ENCODE measurements at places on chromosomes 6 and 20.
A peak's percentile ranks its signal among the peaks of the same experiment; 100 is the strongest.

GRCh38 chr6:113402544-113402943 lies 454.6 kb upstream of the MARCKS start:
- DNase-seq = no peak

- no peak for DNase-seq
Measured at GRCh38 chr6:30495993-30496392, 6.7 kb downstream of the HLA-E start.

- no peak for DNase-seq
Measured at GRCh38 chr6:106158816-106159215, 72.7 kb downstream of the PRDM1 start.

- no peak for DNase-seq
Measured at GRCh38 chr6:32943864-32944649, 3.2 kb upstream of the HLA-DMB start.

GRCh38 chr6:111406200-111406721 lies 76.8 kb downstream of the REV3L start:
- DNase-seq = no peak

- no peak for DNase-seq
Measured at GRCh38 chr6:121105461-121105860, 228.8 kb downstream of the TBC1D32 start.

DNA sequence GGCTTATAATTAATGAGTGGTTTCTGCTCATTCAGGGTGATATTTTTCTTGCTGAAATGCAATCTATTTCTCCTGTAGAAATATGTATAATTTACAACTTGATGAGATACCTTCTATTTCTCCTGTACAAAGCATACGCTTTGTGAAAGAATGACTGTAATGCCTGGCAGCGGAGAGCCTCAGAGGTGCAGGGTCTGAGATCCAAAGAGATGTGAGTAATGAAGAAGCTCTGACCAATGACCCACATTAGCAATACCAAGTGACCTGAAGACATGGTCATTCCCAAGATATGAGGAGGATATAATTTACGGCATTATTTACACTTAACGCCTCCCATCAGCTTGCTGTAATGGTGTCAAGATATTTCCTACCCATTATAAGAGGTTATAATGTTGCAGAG lies 98.4 kb upstream of the RAB32 start:
- no peak for DNase-seq

GRCh38 chr20:40307997-40308396 lies 381.0 kb downstream of the MAFB start:
- no peak for DNase-seq

DNA sequence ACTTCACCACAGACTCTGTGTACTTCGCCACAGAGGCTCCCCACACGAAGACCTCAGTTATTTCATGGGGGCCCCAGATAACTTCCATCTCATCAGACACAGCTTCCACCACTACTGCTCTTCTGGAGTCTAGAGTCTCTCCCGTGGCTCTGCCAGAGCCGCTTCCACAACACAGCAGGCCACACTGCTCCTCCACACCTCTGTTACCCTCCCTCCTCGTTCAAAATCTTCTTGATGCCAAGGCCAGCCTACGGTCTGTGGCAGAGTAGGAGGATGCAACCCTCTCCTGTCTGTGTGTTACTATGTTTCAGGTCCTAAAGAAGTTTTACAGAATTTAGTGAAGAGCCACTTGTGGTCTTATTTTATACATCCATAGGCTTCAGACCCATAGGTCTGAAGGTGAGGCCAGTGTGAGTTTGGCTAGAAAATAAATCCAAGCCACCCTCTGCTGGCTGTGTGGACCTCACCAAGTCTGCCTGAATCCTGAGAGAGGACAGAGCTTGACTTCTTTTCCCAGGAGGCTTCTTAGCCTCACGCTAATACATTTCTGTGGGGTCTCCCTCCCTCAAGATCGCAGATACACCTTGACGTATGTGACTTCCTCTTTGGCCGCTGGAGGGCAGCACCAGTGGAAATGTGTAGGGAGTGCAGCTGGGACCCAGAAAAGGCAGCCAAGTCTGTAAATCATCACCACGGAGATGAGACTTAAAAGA lies 197.7 kb downstream of the FAXC start:
- DNase-seq = peak; percentile 63

GRCh38 chr6:6841571-6841970 lies 253.1 kb downstream of the LY86 start:
- DNase-seq = no peak

- peak; percentile 66 for DNase-seq
Measured at GRCh38 chr6:71250099-71250602, 38.5 kb upstream of the OGFRL1 start.

DNA sequence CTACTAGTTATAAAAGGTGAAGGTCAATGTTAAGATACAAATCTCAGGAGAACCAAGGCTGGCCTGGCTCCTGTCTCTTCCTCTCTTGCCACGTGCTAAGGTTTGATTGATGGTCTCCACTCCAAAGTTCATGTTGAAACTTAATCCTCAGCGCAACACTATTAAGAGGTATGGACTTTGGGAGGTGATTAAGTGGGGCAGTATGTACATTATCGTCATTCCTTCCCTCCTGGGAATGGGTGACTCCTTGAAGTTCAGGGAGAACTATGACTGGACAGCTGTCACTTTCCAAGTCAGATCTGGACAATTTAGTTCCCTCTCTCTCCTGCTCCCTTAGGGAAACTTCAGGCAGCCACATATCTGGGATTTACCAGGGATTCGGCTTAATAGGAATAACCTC lies 50.5 kb downstream of the KCNK5 start:
- no peak for DNase-seq

DNA sequence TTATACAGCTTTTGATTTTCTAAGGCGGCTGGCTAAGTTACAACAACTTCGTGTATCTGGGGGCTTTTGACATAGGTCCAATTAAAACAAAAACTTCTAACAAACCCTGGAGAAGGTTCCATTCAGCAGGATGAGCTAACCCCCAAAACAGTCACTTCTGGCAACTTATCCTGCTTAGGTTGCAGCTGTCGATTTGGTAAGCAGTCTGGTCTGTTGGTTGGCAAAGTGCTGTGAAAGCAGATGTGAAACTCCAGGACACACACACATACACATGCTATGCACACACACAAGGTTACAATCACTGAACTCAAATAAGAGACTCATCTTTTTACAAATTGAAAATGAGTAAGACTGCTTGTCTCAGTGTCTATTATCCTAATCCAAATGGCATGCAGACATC lies 119.0 kb upstream of the STMND1 start:
- no peak for DNase-seq

GRCh38 chr6:56996401-56996800 lies 41.5 kb downstream of the BEND6 start:
- DNase-seq = no peak

DNA sequence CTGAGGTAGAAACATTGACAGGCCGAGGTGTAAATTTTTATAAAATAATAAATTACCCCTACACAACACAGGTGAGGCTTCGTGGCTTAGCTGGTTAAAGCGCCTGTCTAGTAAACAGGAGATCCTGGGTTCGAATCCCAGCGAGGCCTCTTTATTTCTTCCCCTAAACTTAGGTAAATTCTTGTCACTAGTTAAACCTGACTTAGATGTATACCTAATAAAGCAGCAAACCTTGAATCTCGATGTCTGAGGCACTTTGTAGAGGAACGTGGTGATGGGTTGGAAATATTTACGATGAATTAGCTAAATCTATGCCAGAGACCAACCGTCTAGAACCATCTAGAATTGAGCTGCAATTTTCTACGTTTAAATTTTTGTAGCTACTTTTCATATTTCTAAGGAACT lies 185.6 kb downstream of the OR2B2 start:
- DNase-seq = no peak

- no peak for DNase-seq
Measured at GRCh38 chr20:18653736-18654447, 66.0 kb downstream of the DTD1 start.

GRCh38 chr6:41443616-41444525 lies 102.3 kb upstream of the FOXP4 start:
- no peak for DNase-seq

DNA sequence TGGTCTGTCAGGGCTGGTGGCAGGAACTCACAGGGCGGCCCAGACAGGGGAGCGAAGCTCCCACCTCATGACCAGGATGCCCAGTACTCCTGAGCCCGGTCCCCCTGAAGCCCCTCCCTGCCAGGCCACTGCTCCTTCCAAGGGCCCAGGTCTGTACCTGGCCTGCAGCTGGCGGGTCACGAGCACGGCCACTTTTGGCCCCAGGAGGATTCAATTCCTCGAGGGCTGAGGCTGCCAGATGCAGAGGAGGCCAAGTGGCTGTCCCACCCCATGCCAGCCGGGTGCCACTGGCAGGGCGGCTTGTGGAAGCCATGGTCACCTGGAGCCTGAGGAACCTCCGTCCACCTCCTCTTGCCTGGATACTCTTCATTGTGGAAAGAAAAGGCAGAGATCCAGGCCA lies 17.4 kb downstream of the PMEPA1 start:
- DNase-seq = no peak

DNA sequence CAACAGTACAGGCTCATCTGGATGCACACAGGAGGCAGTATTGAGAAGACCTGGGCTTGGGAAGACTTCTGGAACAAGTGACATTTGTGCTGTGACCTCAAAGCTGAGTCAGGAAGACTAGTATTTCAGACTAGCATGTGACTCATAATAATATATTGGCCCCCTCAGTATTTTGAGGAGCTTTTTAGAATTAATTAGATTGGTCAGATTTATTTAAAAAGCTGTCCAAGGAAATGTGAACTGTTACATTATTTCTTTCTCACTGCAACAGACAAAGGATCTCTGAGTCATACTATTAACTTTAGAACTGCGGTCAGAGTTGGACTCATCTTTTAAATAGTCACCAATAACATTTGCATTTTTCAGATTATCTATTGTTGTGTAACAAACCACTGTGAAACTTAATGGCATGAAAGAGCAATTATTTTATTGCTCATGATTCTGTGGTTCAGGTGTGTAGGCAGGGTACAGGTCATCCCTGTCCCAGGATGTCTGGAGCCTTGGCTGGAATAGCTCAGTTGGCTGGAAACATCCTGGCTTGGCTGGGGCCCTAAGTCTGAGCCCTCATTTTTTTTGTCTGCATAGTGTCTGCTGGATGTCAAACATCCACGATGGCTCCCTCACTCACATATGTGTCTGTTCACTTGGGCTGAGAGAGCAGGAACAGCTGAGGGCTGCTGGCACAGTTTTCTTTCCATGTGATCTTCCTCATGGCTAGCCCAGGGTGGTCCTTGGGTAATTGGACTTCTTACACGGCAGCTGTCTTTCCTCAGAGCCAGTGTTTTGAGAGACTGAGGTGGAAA lies 46.9 kb downstream of the MAP3K4 start:
- DNase-seq = peak; percentile 78

DNA sequence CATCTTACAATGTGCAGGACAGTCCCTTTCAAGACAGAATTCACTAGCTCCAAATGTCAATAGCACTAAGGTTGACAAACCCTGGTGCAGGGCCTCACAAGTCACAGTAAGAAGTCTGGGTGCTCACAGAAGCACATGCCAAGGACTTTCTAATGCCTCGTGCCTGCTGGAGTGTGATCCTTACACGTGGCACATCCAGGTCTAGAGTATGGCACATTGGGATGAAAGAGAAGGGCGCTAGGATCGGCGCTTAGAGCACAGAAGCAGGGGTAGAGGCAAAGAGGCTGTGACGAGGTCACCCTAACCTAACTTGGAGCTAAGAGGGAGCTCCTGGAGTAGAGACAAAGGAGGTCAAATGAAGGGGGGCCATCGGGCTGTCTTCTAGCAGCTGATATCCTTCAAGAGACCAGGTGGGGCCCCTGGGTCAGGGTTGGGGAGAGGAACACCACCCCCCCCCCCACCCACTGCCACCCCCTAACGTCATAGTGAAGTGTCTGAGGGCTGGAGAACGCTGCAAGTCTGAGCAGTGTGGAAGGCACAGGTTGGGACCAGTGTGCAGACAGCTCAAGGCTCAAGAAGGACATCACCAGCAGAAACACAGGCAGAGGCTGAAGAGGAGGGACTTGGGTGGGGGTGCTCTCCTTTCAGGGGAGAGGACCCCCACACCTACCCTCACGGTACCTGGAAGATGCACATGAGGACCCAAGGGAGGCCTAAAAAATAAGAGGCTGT lies 97.8 kb upstream of the MRPS10 start:
- DNase-seq = no peak

DNA sequence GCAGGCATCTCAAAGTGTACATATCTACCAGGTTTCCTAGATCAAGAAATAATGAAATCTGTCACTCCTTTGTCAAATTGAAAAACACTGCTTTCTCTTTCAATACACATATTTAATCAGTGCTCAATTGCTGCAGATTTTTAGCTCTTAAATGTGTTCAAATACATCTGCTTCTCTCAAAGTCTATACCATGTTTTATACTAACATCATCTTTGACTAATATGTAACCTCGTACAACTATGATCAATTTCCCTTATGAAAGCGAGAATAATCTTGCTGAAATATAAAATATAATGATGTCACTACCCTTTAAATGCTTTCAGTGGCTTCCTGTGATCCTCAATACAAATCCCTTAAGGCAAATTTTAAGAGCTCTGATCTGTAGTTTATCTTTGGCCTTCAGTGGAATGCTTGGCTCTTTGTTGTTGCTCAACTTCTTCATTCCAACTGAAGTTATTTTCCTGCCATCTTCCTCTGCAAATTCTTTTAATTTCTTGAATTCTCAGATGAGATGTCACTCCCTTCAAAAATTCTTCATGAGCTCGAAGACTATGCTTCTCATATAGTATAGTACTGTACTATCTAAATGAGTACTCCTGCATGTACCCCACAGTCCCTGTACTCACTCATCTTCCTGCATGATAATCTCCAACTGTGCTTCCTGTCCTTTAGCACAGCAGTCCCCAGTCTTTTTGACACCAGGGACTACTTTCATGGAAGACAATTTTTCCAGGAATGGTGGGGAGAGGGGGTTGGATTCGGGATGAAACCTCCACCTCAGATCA lies 545.1 kb upstream of the GJE1 start:
- peak; percentile 2 for DNase-seq

DNA sequence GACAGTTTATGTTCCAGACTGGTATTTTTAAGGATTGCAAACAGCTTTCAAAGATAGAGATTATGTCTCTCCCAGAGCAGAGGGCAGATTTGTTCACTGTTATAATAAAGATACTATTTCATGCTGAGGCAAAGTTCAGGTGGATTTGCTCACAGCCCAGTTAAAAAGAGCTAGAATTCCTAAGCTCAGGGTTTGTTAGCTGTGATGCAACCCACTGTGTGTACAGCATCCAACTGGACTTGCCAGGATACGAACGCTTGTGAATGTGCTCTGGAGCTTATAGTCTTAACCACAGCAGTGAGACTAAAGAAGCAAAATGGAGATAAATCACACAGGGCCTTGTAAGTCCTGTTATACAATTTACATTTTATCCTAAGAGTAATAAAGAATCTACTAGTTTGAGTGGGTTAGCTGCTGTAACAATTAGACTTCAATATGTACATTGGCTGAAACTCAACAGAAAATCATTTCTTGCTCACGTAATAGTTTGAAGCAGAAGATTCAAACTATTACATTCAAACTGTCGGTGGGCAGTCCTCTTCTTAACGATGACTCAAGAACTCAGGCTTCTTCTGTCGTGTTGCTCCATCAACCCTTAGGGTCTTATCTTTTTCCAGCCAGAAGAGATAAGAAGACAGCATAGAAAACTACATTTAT lies 204.0 kb upstream of the PLN start:
- DNase-seq = no peak

- DNase-seq = peak; percentile 60
Measured at GRCh38 chr6:83511901-83512681, at the start of gene PRSS35. Gene PRSS35 (plus strand): TSS chr6:83512534. CDS start chr6:83523442, 10,908 bp downstream.

All from ACHN (cell line).